ENCODE measurements at places on chromosomes 2 and 18.

GRCh38 chr2:207283356-207283755 is 117.6 kb upstream of the KLF7 start:
- DNase-seq, result no peak

- peak; percentile 52 for DNase-seq
Observed at GRCh38 chr2:20433249-20433648, 13.6 kb upstream of the RHOB start.

GRCh38 chr2:863732-864450 is 86.8 kb upstream of the SNTG2 start:
- peak; percentile 54 for DNase-seq

GRCh38 chr2:127398239-127398590 is 10.4 kb upstream of the MAP3K2 start:
- peak; percentile 91 for DNase-seq

GRCh38 chr2:162840598-162841246 is 2.2 kb upstream of the KCNH7 start:
- no peak for DNase-seq

GRCh38 chr2:183011743-183012142 is 26.5 kb downstream of the NCKAP1 start:
- DNase-seq, result no peak

Data from coronary artery (tissue), 2 donors.